ENCODE measurements at places on chromosomes 4 and X. TPM values are rescaled to one million over a fixed set of nuclear protein-coding genes. Genes with fewer than 3 reads are reported as not detected.

GRCh38 chrX:117120700-117121099 is 657.9 kb upstream of the CT83 start:
- no peak for DNase-seq
- H3K4me1 ChIP-seq = no peaks in the 10 kb centered on the region
- no peaks in the 10 kb centered on the region for H3K27me3 ChIP-seq

The VCX gene
- not detected for total RNA-seq

DNA sequence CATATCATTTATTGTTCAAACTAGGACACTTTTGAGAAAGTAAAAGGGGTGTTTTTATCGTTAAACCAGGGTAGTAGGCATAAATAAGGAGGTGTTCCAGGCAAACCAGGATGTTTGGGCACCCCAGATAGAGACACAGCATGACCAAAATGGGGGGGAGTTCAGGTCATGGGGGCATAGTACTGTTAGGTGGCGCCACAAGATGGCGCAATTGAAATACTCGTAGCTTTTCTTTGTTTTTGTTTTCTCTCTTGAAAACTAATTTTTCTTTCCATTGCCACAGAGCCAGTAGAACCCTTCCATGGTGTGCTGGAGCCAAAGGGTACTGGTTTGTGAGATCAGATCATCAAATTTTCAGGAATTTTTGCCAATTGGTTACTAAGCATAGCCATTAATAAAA is 283.4 kb downstream of the BCOR start:
- no peaks in the 10 kb centered on the region for H3K36me3 ChIP-seq
- peak; percentile 26 for DNase-seq
- H3K27me3 ChIP-seq = no peaks in the 10 kb centered on the region
- no peaks in the 10 kb centered on the region for H3K4me1 ChIP-seq
- no peak overlapping the region for H3K4me3 ChIP-seq

GRCh38 chrX:14489437-14489836 is 39.9 kb upstream of the GLRA2 start:
- H3K4me1 ChIP-seq = no peaks in the 10 kb centered on the region
- H3K27me3 ChIP-seq = no peaks in the 10 kb centered on the region
- no peak overlapping the region for H3K4me3 ChIP-seq
- no peak for DNase-seq

The SPANXN4 gene
- not detected for total RNA-seq

- no peak overlapping the region for H3K4me3 ChIP-seq
- no peaks in the 10 kb centered on the region for H3K27me3 ChIP-seq
- DNase-seq = no peak
- no peaks in the 10 kb centered on the region for H3K36me3 ChIP-seq
- H3K27ac ChIP-seq = peak overlapping the region; percentile 62
Measured at GRCh38 chr4:13704761-13705160, 77.2 kb upstream of the BOD1L1 start.

GRCh38 chr4:81922313-81922712 is 450.6 kb upstream of the RASGEF1B start:
- no peaks in the 10 kb centered on the region for H3K27me3 ChIP-seq
- no peak overlapping the region for H3K4me3 ChIP-seq
- no peak for DNase-seq
- no peak overlapping the region for H3K27ac ChIP-seq
- H3K36me3 ChIP-seq = no peaks in the 10 kb centered on the region

GRCh38 chr4:106677213-106677612 is 308.6 kb upstream of the GIMD1 start:
- H3K36me3 ChIP-seq = no peaks in the 10 kb centered on the region
- H3K27me3 ChIP-seq = no peaks in the 10 kb centered on the region
- no peak overlapping the region for H3K27ac ChIP-seq
- no peak overlapping the region for H3K4me3 ChIP-seq
- no peak for DNase-seq

- no peak overlapping the region for H3K4me3 ChIP-seq
- H3K27ac ChIP-seq = no peak overlapping the region
- no peaks in the 10 kb centered on the region for H3K27me3 ChIP-seq
- no peak for DNase-seq
Measured at GRCh38 chr4:127239902-127240763, 392.6 kb upstream of the INTU start.

- no peak for DNase-seq
- H3K27me3 ChIP-seq = no peaks in the 10 kb centered on the region
- peak overlapping the region; percentile 50 for H3K27ac ChIP-seq
- H3K36me3 ChIP-seq = no peaks in the 10 kb centered on the region
- H3K4me3 ChIP-seq = no peak overlapping the region
Measured at GRCh38 chrX:30659421-30659820, 6.2 kb downstream of the GK start.

DNA sequence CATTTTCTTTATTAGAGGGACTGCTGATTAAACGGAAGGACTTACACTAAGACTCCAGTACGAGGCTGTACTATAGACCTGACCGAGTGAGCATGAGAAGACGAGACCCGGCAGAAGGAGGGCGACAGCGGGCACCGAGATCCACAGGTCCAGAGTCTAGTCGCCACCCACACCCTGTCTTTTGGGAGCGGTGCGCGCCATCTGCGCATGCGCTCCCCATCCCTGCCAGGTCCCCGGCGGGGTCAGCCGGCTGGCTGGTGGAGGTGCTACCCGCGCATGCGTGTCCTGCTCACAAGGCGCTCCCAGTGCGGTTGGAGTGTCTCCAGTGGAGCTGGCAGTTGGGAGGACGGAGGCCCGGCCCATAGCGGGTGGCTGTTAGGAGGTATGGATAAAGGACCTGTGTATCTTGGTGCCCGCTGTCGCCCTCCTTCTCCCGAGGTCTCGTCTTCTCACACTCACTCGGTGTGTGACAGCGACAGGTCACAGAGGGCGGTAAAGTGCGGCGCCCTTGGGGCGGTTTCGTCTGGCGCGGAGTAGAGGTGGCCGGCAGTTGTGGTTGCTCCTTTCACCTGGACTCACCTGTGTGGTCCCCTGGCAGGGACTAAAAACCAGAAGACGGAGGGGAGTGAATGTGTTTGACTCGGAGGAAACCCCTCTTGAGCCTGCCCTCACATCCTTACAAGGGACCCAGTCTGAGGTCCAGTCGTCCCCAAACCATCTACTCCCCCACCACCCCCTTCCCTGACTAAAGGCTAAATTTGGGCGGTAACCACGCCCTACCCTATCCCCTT is 7.6 kb upstream of the HSD17B10 start:
- H3K4me1 ChIP-seq = no peaks in the 10 kb centered on the region
- H3K4me3 ChIP-seq = peak overlapping the region; percentile 20
- H3K36me3 ChIP-seq = no peaks in the 10 kb centered on the region
- H3K27me3 ChIP-seq = no peaks in the 10 kb centered on the region

- DNase-seq = no peak
- H3K27me3 ChIP-seq = no peaks in the 10 kb centered on the region
- H3K36me3 ChIP-seq = no peaks in the 10 kb centered on the region
- no peak overlapping the region for H3K27ac ChIP-seq
- no peaks in the 10 kb centered on the region for H3K4me1 ChIP-seq
- H3K4me3 ChIP-seq = no peak overlapping the region
Measured at GRCh38 chr4:22739968-22740367, 47.2 kb downstream of the GBA3 start.

The STK32B gene
- 0.82 TPM for total RNA-seq

DNA sequence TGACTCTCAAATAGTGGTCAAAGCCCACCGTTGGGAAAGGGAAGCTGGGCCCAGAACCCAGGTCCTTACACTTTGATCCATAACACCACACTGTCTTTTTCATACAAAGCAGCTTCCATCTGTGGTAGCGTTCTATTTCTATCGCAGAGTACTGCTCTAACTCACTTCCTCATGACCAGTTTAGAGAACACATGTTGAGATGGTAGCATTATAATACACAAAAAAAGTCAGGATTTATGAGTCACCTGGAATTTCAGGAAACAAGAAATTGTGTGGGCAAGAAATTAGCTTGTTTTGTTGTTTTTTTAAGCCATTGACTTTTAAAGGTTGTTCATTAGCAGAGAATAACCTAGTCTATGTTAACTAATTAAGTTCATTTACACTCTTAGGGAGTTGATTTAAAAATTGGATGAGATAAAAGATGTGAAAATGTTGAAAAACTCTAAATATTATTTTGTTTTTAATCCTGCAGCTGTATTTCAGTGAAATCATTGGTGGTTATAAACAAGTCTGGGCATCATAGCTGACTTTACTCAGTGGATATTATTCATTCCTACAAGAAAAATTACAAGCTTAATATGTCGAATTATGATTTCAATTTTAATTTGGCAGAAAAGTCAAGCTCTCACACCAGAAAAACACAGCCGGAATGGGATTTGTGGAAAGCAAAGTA is 1011.1 kb upstream of the HS3ST1 start:
- H3K4me1 ChIP-seq = no peaks in the 10 kb centered on the region
- H3K27ac ChIP-seq = no peak overlapping the region
- no peak overlapping the region for H3K4me3 ChIP-seq
- no peak for DNase-seq

DNA sequence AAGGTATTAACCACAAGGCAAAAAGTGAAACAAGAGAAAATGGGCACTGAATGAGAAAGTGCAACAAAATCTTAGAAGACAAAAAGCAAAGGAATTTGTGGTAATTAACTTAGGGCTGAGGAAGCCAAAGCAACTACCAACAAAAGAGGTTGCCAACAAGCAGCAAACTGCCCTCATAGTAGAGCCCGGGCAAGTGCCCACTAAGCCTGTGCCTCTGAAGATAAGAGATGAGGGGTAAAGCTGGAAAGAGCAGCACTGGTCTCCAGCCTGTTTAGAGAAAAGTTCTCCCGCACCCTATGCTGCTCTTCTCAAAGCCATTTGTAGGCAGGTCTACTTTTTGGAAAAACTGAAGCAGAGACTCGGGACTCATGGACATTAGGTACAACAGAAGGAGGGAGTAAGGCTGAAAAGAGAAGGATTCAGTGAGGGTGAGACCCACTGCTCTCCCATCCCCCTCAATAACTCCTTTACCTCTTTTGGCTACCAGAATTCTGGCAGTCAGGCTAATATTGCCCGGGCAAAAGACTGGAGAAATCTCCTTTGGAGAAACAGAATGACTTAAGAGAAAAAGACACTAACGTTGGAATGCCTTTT is 29.6 kb upstream of the KCNE5 start:
- no peaks in the 10 kb centered on the region for H3K4me1 ChIP-seq
- no peak overlapping the region for H3K27ac ChIP-seq
- no peaks in the 10 kb centered on the region for H3K27me3 ChIP-seq
- no peak for DNase-seq

GRCh38 chr4:150533673-150534072 is 48.3 kb upstream of the MAB21L2 start:
- H3K27me3 ChIP-seq = no peaks in the 10 kb centered on the region
- no peak overlapping the region for H3K27ac ChIP-seq
- H3K4me1 ChIP-seq = no peaks in the 10 kb centered on the region
- no peaks in the 10 kb centered on the region for H3K36me3 ChIP-seq
- no peak for DNase-seq

The SAT1 gene
- total RNA-seq = 608 TPM

GRCh38 chr4:20015636-20016224 is 236.0 kb upstream of the SLIT2 start:
- H3K27me3 ChIP-seq = no peaks in the 10 kb centered on the region
- no peak overlapping the region for H3K4me3 ChIP-seq

The MAGEA2 gene
- total RNA-seq = not detected

The FAM50A gene
- 60.1 TPM for total RNA-seq

DNA sequence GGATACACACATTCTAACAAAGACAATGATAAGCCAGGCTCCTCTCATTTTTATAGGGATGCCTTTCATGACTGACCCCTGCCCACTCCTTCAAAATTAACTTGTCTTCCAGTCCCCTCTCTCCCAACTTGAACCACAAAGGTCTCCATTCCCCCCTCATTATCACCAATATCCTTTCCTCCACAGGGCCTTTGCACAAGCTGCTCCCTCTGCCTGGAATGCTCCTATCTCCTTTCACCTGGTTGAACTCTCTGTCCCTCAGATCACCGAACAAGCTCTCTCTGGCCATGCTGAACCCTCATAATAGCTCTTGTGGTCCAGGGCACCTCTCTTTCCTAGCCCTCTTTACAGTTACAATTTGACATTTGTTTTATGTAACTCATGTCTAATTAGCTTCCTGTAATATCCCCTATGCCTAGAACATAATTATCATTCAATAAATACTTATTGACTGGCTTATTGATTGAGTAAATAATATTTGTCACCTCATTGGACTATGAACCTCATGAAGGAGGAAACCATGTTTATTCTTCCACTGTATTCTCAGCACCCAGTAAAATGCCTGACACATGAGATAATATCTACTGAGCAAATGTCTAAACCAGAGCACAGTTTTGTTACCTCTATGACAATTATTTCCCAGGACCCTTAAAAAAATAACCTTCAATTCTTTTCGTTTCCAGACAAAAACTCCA is 266.3 kb upstream of the RASGEF1B start:
- no peak overlapping the region for H3K27ac ChIP-seq
- no peaks in the 10 kb centered on the region for H3K4me1 ChIP-seq
- H3K4me3 ChIP-seq = no peak overlapping the region
- H3K27me3 ChIP-seq = no peaks in the 10 kb centered on the region

DNA sequence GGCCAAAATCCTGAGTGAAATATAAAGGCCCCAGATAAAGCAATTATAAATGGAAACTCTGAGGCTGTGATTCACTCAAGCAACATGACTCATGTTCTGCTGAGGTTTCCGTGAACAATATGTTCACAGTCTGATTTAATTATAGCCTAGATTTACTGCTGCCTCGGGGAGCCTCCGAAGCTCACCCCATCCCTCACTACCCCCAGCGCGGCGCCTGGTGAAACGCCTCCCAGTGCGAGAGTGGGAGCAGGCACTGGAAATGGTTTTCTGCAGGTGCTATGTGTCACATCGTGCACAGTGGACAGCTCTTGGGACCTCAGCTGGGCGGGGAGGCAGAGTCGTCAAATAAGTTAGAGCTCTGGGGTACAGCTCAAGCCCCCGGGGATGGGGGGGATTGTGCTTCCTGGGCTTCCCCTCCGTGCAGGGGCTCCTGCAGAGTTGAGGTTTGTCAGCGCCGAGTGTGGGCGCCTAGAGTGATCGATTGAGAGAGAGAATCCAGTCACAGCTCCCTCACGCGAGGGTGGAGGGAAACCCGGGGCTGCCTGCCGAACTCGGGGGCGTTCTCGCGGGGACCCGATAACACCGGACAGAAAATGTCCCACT is 110.6 kb downstream of the PHKA2 start:
- H3K4me3 ChIP-seq = no peak overlapping the region
- no peak overlapping the region for H3K27ac ChIP-seq
- no peak for DNase-seq
- no peaks in the 10 kb centered on the region for H3K27me3 ChIP-seq
- no peaks in the 10 kb centered on the region for H3K36me3 ChIP-seq

DNA sequence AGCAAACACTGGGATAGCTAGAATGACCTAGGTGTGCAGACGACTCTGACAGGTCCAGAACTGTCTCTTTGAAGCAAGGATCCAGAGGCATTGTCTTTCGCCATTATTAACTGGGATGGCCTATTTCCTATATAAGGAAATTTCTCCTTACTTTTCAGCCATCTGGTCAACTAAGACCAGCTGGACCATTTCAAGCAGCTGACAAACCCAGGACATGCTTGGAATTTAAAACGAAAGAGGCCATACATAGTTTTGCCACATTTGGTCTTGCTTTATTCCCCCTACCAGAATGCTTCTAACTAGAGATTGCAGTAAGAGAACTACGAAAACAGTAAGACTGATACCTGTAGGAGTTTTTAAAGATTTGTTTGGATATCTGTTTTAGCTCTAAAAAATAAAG is 87.0 kb downstream of the GLRA2 start:
- DNase-seq = no peak
- no peaks in the 10 kb centered on the region for H3K27me3 ChIP-seq
- H3K4me3 ChIP-seq = no peak overlapping the region
- H3K4me1 ChIP-seq = no peaks in the 10 kb centered on the region
